ENCODE measurements at places on chromosomes 5 and 9.

- DNase-seq, result no peak
Measured at GRCh38 chr9:99606296-99606695, 215.4 kb upstream of the NR4A3 start.

DNA sequence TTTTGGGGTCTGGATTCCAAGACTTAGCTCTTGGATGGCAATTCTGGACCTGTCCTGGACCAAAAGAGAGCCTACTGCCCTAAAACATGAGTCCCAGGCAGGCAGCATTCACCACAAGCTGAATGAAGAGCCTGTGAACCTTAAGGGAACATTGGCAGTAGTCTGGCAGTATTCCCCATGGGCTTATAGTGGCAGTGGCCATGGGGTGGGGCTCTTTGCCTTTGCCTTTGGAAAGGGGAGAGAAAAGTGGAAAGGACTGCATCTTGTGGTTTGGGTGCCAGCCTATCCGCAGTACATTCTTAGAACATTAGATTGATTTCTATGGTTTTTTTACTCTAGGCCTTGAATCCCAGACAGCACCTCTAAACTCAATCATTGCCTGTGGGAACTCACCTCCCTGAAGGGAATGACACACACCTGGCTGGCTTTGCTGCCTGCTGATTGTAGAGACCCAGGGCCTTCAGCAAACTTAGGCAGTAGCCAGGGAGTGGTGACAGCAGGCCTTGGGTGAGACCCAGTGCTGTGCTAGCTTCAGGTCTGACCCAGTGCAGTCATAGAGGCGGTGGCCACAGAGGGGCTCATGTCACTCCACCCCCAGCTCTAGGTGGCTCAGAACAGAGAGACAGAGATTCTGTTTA is 216.3 kb downstream of the CETN3 start:
- no peak for DNase-seq

GRCh38 chr5:142356716-142357468 is 32.1 kb upstream of the SPRY4 start:
- DNase-seq, result peak; percentile 99

- DNase-seq, result peak; percentile 9
Measured at GRCh38 chr9:118059484-118060278, 355.5 kb downstream of the TLR4 start.

DNA sequence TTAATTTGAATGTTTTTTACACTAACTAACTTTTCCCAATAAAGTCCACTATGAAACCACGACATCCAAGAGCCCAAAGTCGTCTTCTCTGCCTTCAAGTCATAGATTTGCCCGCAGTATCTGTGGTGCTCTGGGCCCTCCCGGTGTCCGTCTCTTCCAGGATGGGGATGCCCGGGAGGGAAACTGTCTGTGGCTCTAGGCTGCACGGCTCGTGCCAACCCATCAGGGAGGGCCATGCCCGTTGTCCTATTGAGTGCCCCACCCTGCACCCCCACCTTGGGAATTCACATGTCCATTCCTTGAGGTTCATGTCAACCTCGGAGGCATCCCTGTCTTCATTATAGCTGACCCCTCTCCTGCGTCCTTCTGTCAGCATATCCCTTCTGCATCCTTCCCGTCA is 59.8 kb upstream of the LRRTM2 start:
- no peak for DNase-seq

- no peak for DNase-seq
Measured at GRCh38 chr5:148401604-148402003, 17.8 kb downstream of the FBXO38 start.

- peak; percentile 76 for DNase-seq
Measured at GRCh38 chr9:35910613-35911359, 1.5 kb downstream of the SPAAR start.

- no peak for DNase-seq
Measured at GRCh38 chr5:44387921-44388320, 1.3 kb downstream of the FGF10 start.

GRCh38 chr5:10276691-10277090 is 26.6 kb downstream of the CCT5 start:
- DNase-seq, result no peak

GRCh38 chr5:162544905-162545304 is 477.3 kb downstream of the GABRG2 start:
- DNase-seq, result no peak

DNA sequence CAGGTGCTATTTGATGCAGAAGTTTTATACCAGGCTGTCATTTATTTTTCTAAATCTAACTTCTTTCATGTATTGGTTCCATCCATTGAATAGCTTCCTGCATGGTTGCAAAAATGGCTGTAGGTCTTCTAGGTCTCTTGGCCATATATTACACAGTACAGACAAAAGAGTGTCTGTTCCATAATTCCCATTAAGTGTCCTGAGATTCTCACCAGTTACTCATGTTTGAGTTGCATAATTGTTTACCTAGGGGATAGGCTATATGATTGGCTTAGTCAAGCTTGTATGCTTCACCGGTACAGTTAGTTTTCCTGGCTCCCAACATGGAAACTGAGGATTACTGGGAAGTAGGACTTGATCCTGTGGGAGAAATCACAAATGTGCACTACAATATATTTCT is 399.4 kb upstream of the NUDT12 start:
- no peak for DNase-seq

- no peak for DNase-seq
Measured at GRCh38 chr9:5578698-5579085, 50.2 kb upstream of the RIC1 start.

- no peak for DNase-seq
Measured at GRCh38 chr9:14260101-14260500, 53.8 kb downstream of the NFIB start.

DNA sequence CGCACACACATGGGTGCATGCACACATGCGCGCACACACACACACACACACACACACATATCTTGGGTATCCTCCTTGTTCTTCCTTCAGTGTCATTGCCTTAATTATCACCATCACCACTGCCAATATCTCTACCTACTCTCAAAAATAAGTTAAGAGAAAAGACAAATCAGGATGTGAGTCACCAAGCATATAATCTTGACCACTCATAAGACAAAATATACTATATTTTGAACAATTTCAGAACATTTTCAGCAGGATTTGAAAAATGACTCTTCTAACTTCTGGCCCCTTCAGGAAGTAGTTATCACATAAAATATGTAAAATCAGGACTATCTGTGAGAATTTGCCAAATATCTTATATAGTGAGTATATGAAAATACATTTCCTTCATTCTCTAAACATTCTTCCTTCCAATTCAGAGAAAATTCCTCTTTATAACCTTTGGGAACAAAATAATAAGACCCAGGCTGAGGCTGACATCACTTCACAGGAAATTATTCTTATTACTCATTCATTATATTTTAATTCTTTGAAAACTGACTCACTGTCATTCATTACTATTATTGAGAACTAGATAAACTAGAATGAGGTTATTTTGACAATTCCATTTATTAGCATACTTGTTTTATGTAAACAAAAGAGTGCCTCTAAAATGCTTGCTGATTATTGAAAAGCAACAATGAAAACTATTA is 772.0 kb upstream of the ACO1 start:
- no peak for DNase-seq

GRCh38 chr9:36822201-36822600 is 211.9 kb downstream of the PAX5 start:
- no peak for DNase-seq

- DNase-seq, result no peak
Measured at GRCh38 chr9:93670208-93671019, 94.0 kb downstream of the PHF2 start.

GRCh38 chr9:88197781-88198340 is 59.6 kb upstream of the SPATA31C2 start:
- peak; percentile 32 for DNase-seq

DNA sequence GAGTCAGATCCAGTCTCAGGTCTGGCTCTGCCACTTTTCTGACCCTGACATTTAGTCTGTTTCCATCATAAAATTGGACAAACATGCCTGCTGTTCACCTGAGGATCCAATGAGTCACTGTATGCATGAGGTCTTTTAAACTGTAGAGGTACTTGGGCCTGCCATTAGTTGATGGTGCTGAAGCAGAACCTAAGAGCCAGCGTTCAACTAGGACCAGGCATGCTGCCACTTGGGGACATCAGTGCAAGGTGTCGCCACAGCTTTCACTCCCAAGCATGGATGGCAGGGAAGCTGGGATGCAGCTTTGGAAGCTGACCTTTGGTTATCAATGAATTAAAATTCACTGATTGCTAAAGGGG is 37.1 kb downstream of the NEUROG1 start:
- DNase-seq, result no peak

DNA sequence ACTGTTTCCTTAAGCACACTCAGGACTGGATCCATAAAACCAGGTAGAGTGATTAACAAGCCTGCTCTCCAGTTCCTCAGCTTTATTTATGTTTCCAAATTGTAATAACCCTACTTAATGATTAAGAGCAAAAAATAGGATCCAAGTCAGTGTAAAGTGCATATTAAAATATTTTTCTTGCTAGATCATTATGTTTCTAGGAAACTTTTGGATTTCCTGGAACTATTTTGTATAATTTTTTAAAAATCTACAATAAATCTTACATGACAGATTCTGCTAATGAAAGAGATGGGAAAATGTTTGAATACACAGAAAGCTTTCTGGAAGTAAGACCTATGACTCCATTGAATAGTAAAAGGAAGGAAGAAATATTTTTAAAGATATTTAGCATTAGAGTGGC is 35.5 kb downstream of the BHMT start:
- DNase-seq, result no peak

GRCh38 chr9:123702483-123702882 is 227.4 kb downstream of the DENND1A start:
- DNase-seq, result no peak

- DNase-seq, result no peak
Measured at GRCh38 chr5:17258431-17258830, 41.0 kb downstream of the BASP1 start.

- no peak for DNase-seq
Measured at GRCh38 chr5:135864503-135865435, 30.3 kb downstream of the SLC25A48 start.

DNA sequence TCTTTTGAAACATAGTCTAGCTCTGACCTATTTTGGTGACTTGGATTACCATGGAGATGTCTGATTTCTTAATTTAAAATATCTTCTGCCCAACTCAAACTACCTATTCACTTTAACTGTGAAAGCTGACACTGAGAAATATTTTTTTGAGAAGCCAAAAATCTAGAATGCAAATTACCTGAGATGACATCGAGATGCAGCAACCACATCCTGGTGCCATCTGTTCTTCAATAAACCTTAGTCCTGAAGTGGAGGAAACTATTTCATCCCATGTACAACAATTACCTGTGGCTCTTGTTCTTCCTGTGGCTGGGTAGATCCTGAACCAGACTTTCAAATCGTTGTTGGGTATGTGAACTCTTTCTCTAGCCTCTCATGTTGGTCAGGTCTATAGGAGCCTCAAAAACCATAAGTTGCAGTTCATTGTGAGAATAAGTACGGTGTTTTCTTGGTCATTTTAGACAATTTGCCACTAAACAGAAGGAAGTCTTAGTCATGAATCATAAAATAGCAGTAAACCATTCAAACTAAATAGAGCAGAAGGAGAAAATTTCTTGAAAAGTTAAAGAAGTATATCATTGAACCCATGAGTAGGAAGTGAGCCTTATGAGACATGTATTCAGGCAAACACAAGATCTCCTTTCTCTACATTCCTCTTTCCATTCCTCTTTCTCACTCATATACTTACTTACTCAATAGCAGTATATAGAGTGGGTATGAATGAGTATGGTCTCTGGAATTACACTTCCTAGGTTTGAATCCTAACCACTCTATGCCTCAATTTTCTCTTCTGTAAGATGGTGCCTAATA is 176.0 kb downstream of the HMHB1 start:
- DNase-seq, result no peak

DNA sequence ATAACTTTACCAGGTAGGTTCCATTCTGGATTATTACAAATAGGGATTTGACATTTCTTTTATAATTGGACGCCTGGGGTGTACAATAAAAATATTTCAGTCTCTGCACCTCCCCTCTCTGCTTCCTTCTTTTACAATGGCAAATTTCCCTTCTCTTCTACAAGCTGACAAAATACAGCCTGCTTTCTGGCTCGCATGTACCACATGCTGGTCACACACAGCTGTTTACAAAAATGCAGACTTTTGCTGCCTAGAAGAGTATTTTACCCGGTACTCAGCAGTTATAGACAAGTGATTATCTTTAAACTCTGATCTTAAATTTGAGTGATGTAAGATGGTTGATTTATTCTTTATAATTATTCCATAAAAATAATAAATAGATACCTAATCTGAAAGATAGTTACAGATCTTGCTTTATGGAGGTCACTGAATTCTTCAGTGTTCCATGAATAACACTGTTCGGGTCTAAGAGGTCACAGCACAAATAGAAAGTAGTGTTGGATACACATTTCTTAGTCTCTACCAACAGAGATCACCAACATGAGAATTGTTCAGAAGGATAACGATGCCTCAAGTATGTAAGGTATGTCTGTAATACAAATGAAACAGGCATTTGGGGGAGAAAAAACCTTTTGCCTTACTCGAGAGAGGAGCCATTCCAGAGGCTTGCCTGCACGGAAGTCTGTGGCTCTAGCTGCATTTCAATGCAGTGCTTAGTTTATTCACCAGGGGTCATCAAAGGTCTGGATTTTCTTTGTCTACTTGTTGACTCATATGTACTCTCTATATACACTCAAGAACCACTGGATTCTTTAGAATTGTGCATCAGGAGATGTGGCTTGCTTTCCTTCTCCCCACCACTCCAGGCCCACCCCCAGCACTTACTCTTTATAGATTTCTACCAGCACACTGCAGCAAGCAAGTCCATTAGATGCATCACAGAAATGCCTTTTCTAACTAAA is 206.6 kb upstream of the RFX3 start:
- DNase-seq, result peak; percentile 73

- DNase-seq, result no peak
Measured at GRCh38 chr5:95720094-95720786, 10.9 kb upstream of the RHOBTB3 start.

- DNase-seq, result no peak
Measured at GRCh38 chr9:9746826-9747225, 866.0 kb downstream of the PTPRD start.

DNA sequence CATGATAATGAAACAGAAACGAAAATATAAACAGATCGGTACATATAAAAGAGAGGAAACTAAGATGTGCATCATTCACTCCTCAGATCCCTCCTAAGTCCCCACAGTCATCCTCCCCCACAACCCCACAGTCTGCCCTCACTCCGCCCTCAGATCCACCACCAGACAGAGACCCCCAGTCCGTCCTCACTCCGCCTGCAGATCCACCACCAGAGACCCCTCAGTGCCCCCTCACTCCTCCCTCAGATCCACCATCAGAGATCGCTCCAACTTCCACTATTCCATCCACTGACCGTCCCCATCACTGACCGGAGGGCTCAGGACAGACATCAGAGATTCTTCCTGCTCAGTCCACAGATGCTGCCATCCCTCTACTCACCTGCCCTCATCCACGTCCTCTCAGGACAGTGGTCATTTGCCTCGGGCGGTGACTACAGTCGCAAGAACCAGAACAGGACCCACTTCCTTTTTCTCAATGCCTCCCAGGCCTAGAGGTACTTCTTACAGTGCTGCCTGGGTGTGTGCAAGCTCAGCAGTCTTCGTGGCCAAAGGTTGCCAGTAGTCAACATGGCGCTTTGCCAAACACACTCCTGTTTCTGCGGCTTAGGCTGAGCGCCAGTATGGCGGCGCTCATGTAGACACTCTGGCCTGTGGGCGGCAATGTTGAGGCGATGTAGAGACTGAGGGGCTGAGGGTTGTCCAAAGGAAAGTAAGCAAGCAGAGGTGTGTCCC is 8.3 kb upstream of the SPATA31C1 start:
- peak; percentile 18 for DNase-seq

Measured in SW480 (cell line).